NCI-H187 (cell line): ENCODE measurements at places on chromosomes 1 and 21.

DNA sequence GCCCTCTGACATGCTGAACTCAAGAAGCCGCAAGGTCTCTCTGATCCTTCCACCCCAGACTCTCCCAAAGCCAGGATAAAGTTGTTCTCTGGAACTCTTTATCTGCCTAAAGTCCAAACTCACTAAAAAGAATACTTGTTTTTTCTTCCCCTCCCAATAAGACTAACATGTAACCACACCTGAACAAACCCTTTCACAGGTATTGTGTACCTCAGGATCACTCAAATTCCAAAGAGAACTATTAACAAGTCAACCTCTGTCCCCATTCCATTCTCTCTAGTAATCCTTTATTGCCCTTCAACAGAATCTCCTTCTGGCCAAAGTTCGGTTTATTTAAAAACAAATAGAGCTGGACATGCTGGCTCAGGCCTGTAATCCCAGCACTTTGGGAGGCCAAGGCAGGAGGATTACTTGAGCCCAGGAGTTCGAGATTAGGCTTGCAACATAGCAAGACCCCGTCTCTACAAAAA lies 4.1 kb upstream of the TOE1 start:
- no peak for DNase-seq

- no peak for DNase-seq
Observed at GRCh38 chr1:79792219-79792930, 785.8 kb upstream of the ADGRL4 start.

- no peak for DNase-seq
Observed at GRCh38 chr21:45888386-45889009, 93.1 kb upstream of the COL6A1 start.

DNA sequence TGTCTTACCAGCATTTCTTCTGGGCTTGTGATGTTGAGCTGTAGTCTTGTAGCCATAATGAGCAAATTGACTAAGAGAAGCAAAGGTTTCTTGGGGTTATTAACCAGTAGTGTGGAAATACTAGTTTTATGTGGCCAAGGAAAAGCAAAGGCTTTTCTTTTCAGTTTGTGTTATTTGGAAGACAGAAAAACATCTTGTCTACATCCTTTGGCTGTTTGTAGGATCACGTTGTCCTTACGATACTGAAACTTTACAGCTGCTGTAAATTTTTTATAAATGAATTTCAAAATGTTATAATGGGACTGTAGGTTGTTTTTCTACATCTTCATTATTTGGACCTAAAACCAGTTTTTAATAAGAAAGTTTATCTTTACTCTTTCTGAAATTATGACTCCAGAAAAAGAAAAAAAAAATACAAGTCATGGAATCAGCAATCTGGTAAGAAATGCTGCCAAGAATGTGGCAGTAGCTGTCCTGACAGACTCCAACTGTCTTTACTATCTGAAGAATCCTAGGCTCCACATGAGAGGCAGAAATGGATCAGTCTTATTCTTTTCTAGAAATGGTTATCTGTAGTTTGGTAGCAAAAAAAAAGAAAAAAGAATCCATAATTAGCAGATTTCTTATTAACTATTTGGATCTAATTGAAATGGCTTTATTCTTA lies 41.6 kb upstream of the QSOX1 start:
- DNase-seq: no peak

- no peak for DNase-seq
Observed at GRCh38 chr1:219391297-219391696, 217.6 kb downstream of the LYPLAL1 start.

DNA sequence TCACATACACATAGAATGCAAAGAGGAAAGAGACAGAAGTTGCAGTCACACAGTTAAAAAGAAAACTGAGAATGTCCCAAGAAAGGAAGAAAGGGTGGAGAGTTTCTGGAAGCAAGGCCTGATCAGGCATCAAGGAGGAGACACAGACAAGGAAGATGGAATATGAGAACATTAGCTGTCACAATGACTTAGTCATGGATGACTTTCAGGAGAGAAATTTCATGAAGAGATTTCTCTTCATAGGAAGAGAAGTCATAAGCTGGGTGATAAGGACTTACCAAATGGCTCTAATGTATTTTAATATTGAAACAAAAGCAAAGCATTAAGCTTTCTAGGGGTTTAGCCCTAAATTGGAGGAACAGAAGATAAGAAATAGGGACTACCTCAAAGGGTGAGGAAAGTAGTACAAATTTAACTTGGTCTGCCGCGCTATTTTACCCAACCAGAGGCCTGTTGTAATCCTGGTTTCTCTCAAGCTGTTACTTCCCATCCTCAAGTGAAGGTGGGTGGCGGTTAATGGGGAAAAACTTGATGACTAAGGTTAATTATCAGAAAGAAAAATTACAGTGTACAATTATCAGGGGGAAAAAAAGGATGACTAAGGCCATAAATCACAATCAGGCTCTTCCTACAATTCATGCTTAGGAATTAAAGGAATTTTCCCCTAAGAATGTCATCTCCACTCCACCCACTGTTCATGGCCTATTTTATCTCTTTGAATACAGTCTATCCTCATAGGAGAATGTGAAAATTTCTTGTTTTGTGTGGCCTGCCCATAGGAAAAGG lies 93.9 kb upstream of the ADGRL2 start:
- no peak for DNase-seq

- no peak for DNase-seq
Observed at GRCh38 chr1:101241485-101242225, 4.8 kb downstream of the S1PR1 start.
